Stimulated activated CD8-positive, alpha-beta memory T cell treated with anti-CD3 and anti-CD28 coated beads, Interleukin-4, amount 100 ng/mL, for 1 hour (primary cell): ENCODE measurements at places on chromosomes 3 and 15.

- DNase-seq = no peak
Observed at GRCh38 chr3:59519094-59519493, 469.3 kb upstream of the CFAP20DC start.

DNA sequence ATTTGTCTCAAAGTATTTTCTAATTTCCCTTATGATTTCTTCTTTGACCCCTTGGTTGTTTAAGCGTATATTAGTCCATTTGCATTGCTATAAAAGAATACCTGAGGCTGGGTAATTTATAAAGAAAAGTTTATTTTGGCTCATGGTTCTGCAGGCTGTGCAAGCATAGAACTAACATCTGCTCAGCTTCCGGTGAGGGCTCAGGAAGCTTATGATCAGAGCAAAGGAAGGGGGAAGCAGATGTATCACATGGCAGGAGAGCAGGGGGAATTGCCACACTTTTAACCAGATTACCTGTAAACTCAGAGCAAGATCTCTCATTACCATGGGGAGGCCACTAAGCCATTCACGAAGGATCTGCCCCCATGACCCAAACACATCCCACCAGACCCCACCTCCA lies 148.2 kb downstream of the PDE8A start:
- no peak for DNase-seq

- DNase-seq = no peak
Observed at GRCh38 chr3:189981668-189982067, 139.0 kb downstream of the P3H2 start.

GRCh38 chr15:65171428-65171827 lies 13.7 kb downstream of the CLPX start:
- DNase-seq = no peak

DNA sequence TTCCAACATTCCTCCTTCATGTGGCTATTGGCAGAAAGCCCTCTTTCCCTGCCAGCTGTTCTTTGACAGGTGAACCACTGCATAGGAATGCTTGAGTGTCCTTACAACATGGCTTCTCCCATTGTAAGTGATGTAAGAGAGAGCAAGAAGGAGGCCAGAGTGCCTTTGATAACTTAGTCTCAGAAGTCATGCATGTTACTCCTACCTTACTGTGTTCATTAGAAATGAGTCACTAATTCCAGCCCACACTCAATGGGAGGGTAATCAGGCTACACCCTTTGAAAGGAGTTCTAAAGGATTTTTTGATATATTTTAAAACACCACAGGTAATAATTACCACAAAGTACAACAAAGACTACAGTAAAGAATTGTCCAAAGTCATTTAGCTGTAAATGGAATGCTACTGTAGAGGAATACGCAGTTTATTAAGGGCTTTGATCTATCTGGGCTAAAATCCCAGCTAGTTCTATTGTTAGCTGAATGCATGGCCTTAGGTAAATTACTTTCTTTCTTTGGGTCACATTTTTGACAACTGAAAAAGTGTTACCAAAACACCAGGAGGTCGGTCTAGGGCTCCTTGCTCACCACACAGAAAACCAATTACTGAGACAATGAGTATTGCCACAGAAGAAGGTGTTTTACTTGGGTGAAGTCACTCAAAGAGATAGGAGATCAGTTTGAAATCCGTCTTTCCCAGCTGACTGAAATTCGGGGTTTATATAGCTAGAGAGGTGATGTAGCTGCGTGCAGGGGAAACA lies 154.9 kb downstream of the GRM7 start:
- no peak for DNase-seq
